ENCODE measurements at places on chromosomes 3 and 15.

DNA sequence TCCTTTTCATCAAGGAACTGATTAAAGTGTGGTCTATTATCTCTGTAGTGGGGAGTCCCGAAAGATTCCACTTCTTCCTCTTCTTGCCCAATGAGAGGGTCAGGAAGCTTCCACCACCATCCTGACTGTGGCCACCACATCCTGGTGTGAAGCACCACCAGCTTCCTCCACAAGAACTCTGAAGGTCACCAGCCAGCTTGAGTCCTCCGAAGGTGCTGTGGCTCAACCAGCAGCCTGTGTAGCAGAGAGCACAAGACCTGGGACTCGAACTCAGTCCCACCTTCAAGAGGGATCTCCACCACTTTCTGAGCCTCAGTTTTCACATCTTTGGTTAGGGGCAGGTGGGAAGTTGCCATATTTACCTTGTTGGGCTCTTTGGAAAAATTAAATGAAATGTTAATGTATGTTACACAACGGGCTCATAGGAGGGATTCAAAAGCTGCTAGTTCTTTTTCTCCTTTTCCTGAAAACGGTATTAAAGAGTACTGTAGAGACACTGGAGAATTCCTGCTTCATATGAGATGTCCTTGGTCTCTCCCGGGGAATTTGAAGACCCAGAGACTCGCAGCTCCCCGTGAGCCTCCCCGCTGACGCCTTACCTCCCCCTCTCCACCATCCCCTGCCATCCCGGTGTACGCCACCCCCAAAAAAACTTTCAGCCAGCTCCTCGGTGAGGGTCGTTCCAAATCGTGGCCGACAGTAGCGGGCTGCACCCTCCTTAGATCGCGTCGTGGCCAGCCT lies 816 bp upstream of the ACAN start:
- no peak for DNase-seq

DNA sequence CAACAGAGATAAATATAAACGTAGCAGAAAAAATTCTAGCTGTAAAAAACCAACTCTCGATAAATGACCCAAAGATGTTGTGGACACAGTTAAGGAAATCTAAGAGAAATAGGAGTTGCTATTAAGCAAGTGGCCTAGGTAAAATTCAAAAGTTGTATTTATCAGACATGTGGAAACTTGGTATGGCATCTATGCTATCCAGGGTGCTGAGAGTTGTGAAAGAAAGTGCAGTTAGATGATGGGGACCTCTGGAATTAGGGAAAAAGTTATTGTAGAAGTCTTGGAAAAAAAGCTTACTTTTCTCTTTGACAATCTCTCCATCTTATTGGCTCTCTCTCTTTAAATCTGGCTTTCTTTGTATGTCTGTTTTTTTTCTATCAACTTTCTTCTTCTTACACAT lies 1090.9 kb downstream of the TBL1XR1 start:
- DNase-seq, result no peak

- DNase-seq, result no peak
These were observed 289.6 kb upstream of the C2CD4B start for GRCh38 chr15:62454567-62455172.

DNA sequence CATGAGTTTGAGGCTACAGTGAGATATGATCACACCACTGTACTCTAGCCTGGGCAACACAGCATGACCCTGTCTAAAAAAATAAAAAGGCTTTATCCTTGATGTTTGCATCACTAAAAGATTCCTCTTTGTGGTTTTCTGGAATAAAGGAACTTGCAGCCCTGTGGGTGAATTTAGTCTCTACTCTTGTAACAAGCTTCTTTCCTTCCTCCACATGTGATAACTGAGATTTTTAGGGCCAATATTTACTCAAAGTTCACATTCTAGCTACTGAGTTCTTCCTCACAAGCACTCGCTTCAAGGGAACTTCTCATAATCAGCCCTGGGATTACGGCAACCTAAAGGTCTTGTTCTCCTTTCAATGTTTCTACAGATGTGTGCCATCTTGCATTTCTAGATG lies 24.6 kb downstream of the COMMD2 start:
- no peak for DNase-seq

DNA sequence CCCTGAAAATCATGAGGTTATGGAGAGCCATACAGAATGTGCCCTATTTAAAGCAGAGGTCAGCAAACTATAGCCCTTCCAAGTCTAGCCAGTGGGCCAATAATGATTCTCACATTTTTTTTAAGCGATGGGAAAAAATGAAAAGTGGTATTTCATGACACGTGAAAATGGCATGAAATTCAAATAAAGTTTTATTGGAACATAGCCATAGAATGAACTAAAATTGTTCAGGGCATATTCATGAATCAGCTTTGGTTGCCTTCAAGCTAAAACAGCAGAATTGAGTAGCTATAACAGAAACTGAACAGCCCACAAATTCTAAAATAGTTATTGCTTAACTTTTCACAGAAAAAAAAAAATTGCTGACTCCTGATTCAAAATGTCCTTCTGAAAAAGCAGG lies 104.5 kb downstream of the TFG start:
- no peak for DNase-seq

DNA sequence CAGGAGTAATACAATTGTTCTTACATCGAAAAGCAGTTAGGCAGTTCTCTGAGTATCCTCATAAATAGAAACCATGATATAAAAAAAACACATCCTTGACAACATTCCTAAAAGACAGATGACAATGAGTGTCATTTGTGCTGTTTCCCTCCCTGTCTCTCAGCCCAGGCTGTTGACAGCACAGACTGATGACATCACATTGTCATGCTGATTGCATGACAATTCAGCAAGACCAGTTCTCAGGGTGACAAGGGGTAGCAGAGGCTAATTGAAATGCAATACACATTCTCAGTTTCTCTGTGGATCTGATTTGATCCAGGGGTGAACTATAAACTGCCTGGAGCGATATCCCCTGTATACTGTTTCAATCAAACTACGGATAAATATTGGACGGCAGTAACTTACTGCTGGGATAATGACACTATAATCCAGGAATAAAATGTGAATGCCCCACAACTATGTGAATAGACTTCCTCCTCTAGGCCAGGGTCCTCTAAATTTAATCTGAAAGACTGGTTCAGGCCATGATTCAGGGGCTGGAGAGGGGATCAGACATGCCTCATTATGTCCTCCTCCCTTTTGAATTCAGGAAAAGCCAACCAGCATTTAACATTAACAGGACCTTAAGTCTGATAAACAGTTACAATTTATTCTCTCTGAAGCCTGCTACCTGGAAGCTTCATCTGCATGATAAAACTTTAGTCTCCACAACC lies 16.7 kb upstream of the EIF1B start:
- DNase-seq, result no peak

- DNase-seq, result no peak
These were observed 241.3 kb upstream of the LRTM1 start for GRCh38 chr3:55169161-55169560.

DNA sequence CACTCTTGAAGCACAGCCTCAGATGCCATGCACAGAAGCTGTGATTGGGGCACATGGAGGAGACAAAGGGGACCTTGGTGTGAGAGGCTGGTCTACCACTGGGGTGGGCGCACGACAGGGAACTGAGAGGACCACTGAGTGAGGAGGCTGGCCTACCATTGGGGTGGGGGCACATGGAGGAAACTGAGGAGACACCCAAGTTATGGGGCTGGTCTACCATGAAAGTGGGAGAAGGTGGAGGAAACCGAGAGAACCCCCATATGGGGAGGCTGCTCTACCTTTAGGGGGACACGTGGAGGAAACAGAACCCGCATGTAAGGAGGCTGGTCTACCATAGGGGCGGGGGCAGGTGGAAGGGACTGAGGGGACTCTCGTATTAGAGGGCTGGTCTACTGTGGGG lies 153.4 kb downstream of the FBLN2 start:
- no peak for DNase-seq

- no peak for DNase-seq
These were observed 148.9 kb upstream of the PEX5L start for GRCh38 chr3:180185650-180186049.

DNA sequence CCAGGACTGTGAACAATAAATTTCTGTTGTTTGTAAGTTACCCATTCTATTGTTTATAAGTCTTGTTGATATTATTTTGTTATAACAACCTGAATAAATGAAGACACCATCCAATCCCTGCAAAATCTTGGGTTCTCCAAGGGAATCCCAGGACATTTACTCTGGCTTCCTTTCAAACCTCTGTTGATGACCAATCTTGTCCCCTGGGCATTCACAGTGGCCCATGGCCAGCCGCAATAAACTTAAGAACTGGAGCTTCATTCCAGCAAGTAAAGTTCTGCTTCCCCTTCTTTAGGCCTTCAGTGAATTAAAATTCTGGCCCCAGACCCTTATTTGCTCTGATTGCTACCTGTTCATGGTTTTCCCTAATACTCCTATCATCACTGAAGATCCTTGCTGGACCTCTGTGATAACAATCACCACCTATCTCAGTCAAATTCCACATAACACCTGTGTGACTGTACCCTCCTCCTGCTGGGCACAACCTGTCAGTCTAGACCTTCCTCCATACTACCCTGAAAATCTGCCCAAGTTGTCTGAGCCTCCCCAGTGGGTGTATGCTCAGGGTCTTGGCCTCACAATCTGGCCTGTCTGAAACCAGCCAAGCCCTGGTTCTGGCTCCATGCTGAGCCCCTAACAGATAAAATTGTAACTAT lies 153.1 kb downstream of the SEMA6D start:
- no peak for DNase-seq

GRCh38 chr3:107524841-107525643 lies 2.3 kb downstream of the BBX start:
- peak; percentile 46 for DNase-seq

DNA sequence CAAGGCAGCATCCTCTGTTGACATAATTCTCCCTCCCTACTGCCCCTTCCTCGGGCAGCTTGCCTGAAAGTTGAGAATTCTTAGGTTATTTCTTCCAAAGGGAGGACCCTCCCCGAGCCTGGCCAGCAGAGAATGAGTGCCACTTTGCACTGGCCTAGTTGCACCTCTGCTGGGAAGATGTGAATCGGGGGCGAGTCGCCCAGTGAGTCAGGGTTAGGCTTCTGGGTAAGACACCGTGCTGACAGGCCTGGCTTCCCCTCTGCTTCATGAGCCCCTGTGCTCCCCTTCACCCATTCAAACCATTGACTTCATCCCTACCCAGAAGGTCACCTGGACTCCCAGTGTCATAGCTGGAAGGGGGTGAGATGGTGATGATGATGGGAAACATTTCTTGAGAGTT lies 82.3 kb downstream of the AAGAB start:
- DNase-seq, result no peak

- no peak for DNase-seq
These were observed 9.8 kb downstream of the SELENOS start for GRCh38 chr15:101267320-101268104.

DNA sequence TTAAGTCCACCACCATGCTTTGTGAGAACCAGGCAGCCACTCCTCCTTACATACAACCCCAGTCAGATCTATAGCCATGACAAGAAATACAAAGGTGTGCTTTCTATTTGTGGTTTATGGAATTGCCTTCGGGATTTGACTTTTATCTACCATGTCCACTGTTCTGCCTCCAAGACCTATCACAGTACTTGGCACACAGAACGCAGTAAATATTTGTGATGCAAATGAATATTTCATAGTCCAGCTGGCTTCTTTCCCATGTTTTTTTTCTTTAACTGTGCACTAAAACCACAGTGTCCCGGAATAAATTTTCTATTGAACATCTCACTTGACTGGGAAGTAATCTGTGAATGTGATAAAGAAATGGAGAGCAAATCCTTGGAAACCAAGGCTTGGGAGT lies 314.7 kb downstream of the RORA start:
- DNase-seq, result no peak

GRCh38 chr3:189260556-189261493 lies 89.1 kb downstream of the TPRG1 start:
- no peak for DNase-seq

DNA sequence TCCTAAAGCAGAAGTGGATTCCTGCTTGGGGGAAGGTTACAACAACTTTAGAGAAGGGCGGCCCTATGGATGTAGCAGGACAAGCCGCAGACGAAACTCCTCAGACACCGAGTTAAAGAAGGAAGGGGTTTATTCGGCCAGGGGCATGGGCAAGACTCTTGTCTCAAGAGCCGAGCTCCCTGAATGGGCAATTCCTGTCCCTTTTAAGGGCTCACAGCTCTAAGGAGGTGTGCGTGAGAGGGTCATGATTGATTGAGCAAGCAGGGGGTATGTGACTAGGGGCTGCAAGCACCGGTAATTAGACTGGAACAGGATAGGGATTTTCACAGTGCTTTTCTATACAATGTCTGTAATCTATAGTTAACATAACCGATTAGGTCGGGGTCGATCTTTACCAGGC lies 879 bp upstream of the PDHB start:
- no peak for DNase-seq

DNA sequence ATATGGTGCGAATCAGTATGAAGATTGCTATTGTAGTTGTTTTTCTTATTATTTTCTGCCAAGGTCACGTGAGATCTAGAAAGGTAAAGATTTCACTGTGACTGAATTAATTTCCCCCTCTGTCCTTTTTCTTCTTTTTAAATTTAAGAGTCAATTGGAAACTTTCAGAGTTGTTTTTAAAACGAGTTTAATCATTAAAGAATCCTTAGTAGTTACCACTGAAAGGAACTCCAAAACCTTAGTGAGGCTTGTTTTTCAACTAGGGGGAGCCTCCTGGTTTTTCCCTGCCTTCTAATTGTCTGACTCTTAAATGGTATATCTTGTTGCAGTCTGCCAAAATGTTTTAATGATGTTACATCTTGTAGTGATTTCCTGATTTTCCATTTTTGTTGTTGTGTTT lies 17.6 kb downstream of the P2RY12 start:
- no peak for DNase-seq

GRCh38 chr3:127040216-127040615 lies 57.3 kb downstream of the PLXNA1 start:
- no peak for DNase-seq

GRCh38 chr3:188320757-188321156 lies 166.8 kb downstream of the LPP start:
- no peak for DNase-seq

DNA sequence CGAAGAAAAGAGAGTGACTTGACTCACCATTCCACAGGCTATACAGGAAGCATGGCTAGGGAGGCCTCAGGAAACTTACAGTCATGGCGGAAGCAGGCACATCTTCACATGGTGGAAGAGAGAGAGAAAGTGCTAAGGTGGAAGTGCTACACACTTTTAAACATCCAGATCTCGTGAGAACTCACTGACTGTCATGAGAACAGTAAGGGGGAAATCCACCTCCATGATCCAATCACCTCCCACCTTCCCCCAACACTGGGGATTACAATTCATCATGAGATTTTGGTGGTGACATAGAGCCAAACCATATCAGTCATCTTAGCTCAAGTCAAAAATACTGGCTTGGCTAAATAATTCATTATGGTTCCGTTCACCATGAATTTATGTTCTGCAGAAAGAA lies 45.3 kb upstream of the NEDD4 start:
- no peak for DNase-seq

DNA sequence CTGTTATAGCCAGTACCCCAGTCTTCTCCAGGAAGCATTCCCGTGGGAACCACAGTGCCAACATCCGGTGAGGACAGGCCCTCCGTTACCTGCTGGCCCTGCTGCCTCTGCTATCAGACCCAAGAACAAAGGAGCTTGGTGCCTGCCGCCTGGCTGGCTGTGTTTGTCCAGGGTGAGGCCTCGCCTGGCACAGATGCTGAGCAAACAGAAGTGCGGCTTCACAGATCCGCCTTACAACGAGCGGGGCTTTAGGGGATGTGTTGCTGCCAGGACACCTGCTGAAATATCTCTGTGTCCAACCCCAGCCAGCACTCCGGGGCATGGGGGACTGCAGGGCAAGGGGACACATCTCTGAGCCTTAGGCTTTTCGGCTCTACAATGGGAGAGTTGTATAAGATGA lies 2.2 kb upstream of the EPHB3 start:
- no peak for DNase-seq

Data from RWPE1 (cell line).